ENCODE measurements at places on chromosomes 12 and 14. TPM values are rescaled to one million over a fixed set of nuclear protein-coding genes. Genes with fewer than 3 reads are reported as not detected.

DNA sequence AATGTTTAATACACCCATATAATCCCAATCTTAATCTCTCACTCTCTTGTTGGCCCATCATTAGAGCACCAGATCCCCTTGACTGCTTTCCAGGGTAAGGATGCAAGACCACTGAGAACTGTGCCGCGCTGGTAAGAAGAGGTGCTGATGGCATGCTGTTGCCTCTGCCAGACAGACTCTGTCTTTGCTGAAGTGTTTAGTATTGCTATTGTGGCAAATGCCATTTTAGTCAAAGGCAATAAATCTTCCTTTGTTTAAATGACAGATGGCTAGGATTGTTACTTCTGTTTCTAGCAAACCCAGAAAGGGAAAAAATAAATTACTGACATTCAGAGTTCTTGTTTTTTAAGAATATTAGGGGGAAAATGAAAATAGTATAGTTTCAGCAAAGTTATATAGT, 152.3 kb downstream of the MON2 start:
- DNase-seq, result no peak

DNA sequence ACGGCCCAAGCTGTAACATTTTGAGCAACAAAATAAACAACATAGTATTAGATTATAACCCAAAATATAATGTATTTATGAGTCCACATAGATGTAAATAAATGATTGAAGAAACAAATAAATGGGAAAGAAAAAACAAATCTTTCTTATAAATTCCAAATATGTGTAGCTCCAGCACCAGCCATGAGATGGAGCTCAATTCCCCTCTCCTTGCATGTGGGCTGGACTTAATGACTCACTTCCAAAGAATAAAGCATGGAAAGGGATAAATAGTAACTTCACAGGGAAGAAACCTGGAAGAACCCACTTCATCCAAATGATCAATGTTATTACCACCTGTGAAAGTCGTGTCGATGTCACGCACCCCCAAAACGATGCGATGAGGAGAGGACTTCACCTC, 158.8 kb downstream of the RPAP3 start:
- DNase-seq, result peak; percentile 62

DNA sequence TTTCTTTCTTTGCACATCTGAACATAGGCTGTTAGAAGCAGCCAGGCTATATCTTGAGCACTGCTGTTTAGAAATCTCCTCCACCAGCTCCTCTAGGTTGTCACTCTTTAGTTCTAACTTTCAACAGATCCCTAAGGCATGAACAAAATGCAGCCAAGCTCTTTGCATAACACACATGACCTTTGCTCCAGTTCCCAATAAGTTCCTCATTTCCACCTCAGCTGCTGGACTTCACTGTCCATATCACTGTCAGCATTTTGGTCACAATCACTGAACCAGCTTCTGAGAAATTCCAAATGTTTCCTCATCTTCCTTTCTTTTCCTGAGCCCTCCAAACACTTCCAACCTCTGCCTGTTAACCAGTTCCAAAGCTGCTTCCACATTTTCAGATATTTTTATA, 27.6 kb upstream of the C14orf132 start:
- DNase-seq, result peak; percentile 8

- DNase-seq, result no peak
Measured at GRCh38 chr14:97080991-97081390, 283.8 kb downstream of the VRK1 start.

- DNase-seq, result peak; percentile 27
Measured at GRCh38 chr12:47360771-47361388, 281.1 kb upstream of the AMIGO2 start.

DNA sequence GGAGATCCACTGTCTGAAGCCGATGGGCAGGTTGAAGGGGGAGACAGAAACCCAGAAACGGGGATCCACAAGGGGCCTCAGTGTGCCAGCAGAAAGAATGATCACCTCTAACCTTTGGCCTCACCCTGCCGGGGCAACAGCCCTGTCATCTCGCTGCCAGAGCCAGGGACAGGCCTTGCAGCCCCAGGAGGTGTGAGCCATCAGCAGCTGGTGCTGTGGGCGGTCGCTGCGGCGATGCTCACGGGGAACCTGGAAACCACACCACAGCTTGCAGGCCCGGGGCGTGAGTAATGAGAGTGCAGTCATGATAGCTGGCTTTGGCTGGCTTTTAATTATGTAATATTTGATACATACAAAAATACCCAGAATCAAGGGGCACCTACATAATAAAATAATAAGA, 4.7 kb upstream of the TTC7B start:
- no peak for DNase-seq

GRCh38 chr14:70289138-70289537, 70.3 kb downstream of the COX16 start:
- DNase-seq, result no peak

GRCh38 chr12:122860854-122861586, 25.8 kb downstream of the HIP1R start:
- DNase-seq, result no peak

- no peak for DNase-seq
Measured at GRCh38 chr12:3138941-3139511, 61.8 kb downstream of the TSPAN9 start.

DNA sequence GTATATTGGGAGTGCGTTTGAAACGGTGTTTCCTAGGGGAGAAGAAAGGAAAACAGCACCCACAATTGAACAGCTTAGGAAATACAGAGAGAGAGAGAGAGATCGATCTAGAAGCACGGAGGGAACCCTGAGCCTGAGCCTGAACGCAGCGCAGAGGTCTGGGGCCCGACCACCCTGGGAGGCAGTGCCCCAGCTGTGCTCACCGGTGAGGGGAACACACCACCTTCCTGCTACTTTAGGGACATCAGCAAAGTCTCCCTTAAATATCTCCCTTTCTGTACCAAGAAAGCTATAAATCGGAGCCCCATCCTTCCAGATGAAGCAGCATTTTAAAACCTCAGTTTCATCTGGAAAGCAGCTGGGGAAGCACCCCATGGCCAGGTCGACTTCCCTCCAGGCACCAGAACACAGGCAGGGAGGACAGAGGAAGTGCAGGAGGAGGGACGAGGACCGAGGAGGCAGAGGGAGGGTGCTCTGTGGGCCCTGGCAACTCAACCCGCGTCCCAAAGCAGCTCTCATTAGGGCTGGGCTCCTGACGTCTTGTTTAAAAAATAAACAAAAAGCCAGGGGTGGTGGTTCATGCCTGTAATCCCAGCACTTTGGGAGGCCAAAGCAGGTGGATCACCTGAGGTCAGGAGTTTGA, 12.2 kb downstream of the RIMBP2 start:
- DNase-seq, result no peak

DNA sequence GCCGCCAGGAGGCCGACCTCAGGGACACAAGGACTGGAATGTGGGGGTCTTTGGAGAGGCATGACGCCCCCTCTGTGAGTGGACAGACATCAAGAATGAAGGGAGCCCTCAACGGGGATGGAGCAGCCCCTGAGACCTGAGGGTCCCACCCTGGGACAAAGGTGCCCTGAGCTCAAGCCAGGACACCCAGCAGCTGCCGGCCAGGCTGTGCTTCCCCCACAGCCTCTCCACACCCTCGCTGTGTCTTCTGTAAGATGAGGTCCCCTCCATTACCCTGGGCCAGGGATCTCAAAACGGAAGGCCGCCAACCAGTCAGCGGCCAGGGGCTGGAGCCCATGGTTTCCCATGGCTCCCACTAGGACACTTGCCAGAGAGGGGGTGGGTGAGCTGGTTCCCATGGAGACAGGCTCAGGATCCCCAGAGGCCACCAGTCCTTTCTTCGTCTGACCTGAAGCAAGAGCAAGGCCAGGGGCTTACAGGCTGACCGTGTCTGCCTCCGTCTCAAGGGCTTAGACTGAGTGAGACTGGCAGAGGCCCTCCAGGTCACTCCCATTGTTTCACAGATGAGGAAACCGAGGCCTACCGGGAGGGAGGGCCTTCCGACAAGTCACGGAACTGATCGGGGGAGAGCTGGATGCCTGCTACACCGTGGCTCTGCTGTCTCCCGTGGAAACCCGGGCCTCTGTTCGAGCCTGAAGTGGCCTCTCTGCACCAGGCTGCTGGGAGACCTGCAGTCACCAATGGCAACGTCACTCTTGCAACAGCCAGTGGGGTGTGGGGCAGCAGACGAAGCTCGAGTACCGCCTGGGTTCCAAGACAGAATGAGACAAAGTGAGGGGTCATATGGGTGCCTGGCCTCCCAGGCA, 91.7 kb upstream of the DIO3 start:
- DNase-seq, result no peak

GRCh38 chr12:95070378-95070777, 3.0 kb downstream of the NR2C1 start:
- DNase-seq, result no peak

GRCh38 chr12:7497661-7498060, 5.9 kb downstream of the CD163 start:
- no peak for DNase-seq

GRCh38 chr12:685388-685787, 22.1 kb upstream of the NINJ2 start:
- no peak for DNase-seq

DNA sequence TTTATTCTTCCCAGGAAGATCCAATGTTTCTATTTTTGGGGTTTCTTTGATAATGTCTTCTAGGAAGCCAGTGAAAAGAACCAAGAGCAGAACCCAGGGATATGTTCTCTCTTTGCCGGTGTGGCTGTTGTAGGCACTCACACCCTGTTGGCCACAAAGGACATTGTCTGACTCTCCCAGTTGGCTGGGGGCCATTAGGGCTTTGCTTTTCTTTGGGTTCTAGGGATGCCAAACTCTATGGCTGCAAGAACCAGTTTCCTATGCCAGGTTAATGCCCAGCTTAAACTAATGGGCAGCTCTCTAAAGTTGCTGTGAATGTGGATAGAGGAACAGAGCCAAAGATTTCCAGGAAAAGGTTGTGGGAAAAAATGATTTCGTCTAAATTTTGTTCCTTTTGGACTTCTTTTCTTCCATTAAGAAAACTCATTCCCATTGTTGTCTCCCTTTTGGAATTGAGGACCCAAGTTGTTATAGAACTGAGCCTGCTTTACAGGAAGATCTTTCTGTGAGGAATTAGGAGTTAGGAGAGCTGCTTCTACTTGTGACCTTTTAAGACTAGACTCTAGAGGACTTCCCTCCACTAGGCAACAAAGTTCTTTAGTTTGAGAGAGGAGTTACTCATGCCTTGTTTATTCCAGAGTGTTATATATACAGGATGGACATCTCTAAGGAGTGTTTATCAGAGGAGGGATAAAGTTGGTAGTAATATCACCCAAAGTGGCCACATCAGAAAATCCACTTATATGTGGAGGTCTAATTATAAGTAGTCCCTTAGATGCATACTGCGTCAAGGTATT, 13.1 kb downstream of the COPZ1 start:
- peak; percentile 46 for DNase-seq

DNA sequence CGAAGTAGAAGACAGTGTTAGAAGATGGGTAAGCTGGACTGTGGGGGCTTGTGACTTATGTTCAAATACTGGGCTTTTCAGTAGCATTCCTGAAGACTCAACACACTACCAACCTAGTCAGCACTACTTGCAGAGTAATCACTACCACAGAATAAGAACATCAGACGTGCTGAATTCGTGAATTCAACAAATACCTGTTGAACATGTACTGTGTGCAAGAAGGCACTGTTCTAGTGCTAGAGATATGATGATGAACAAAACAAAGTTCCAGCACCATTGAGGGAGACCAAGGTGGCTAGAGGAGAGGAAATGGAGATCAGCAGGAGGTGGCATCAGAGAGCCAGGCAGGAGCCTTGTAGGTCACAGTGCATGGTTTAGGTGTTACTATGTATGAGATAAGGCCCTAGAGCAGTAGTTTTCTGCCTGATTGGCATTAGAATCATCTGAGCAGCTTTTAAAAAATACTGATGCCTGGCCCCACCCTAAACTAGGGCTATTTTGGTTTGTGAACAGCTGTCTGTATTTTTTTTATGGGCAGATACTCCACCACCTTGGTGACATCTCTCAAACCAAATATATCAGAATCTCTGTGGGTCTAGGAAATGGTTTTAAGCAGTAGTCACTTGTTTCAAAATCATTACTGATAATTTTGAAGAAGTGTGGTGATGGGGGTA, 26.8 kb downstream of the FERMT2 start:
- DNase-seq, result no peak

GRCh38 chr12:96070670-96071279, 35.4 kb upstream of the LTA4H start:
- peak; percentile 20 for DNase-seq

GRCh38 chr14:105168496-105168978, at the start of gene JAG2:
Gene JAG2 (minus strand): TSS chr14:105168776. CDS start chr14:105168420, 356 bp downstream.
- no peak for DNase-seq

DNA sequence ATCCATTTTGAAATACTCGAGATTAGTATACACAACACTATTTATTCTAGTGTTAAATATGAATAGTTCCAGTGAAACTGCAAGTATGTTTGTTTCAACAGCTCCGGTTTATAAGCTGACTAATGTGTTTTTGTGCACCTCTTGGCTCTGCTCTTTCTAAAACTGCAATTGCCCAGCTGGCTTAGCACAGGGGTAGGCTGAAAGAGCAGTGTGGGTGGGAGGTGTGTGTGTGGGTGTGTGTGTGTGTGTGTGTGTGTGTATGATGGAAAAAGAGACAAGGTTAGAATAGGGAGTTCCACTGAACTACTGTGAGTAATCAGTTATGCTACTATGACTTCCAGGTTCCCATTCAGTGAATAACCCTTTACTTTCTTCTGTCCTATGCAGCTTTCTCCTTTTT, 37.8 kb upstream of the DDHD1 start:
- peak; percentile 46 for DNase-seq

DNA sequence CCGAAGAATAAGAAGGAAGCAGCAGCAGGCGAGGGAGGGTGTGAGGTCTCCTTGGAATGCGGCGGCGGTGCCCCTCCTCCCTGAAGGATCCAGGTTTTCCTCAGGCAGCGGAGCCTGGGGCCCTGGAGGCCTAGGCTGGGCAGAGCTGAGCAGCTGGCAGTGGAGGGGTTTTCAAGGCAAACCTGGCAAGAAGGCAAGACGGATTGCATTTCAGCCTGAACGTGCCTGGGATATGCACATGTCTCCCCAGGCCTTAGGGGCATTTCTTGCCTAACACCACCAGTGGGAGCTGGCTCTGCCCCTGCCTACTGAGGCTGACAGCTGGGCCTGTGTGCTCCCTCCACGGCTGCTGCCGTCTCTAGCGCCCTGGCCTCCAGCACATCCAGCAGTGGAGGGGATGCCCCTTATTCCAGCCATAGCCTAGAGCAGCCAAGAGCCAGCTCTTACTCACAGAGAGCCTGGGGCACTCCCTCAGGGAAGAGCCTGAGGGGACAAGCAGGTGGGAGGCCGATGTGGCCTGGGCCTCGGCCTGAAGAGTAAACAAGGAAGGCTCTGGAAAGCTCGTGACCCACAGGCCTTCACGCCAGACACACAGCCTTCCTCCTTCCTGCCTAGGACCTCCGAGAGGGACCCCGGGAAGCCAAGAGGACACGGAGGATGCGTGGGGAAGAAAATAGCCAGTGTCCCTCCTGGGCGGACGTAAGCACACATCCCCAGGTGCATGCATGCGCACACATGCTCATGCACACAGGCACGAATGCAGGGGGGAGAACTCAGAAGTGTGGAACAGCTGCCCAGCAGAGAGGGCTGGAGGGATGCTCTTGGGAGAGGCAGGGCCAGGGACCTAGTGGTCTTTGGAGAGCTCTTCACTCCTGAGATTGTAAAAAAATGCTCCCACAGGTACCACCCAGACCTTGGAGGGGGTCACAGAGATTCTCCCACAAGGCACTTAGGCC, 23.0 kb upstream of the EIF2B2 start:
- peak; percentile 47 for DNase-seq

VCPKMT gene
- total RNA-seq, result 6.4 TPM

TRHDE gene
- 20.9 TPM for total RNA-seq

EMC9 gene
- 17.4 TPM for total RNA-seq

LRP1-AS gene
- total RNA-seq, result not detected

GPR137C gene
- 0.43 TPM for total RNA-seq

RAD9B gene
- 1.3 TPM for total RNA-seq

Measured in fibroblast of villous mesenchyme (primary cell).